ENCODE measurements at places on chromosomes 5 and 9.

GRCh38 chr5:43619911-43620310, 16.9 kb downstream of the NNT start:
- H3K36me3 ChIP-seq, result no peaks in the 10 kb centered on the region
- H3K4me1 ChIP-seq, result peaks cover 3% of the 10 kb centered on the region
- H3K27me3 ChIP-seq, result no peaks in the 10 kb centered on the region
- no peak overlapping the region for H3K4me3 ChIP-seq
- no peak overlapping the region for H3K27ac ChIP-seq

- H3K27me3 ChIP-seq, result no peaks in the 10 kb centered on the region
- H3K4me3 ChIP-seq, result no peak overlapping the region
- H3K36me3 ChIP-seq, result peaks cover 7% of the 10 kb centered on the region
- peaks cover 7% of the 10 kb centered on the region for H3K4me1 ChIP-seq
- H3K27ac ChIP-seq, result no peak overlapping the region
Observed at GRCh38 chr5:138469540-138470321, 4.5 kb downstream of the EGR1 start.

- H3K27ac ChIP-seq, result no peak overlapping the region
- H3K36me3 ChIP-seq, result no peaks in the 10 kb centered on the region
- no peak overlapping the region for H3K4me3 ChIP-seq
- H3K27me3 ChIP-seq, result no peaks in the 10 kb centered on the region
- peaks cover 11% of the 10 kb centered on the region for H3K4me1 ChIP-seq
- no peak for DNase-seq
Observed at GRCh38 chr5:154568589-154568988, 90.6 kb upstream of the HAND1 start.

DNA sequence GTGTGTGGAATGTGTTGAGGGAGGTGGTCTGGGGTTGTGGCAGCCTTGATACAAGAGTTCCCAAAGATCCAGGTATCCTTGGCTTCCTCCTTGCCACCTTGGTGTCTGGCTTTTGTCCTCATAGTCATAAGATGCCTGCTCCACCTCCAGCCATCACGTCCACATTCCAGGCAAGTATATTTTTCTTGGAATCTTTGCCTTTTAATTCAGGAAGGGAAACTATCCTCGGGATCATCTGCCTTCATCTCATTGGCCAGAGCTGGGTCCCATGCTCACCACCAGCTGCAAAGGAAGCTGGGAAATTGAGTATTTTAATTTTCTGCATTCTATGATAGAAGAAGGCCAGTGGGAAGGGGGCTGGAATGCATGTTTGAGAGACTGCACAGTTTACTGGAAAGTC, 186.7 kb downstream of the C9orf50 start:
- no peaks in the 10 kb centered on the region for H3K36me3 ChIP-seq
- no peak for DNase-seq
- H3K4me1 ChIP-seq, result peaks cover 15% of the 10 kb centered on the region
- H3K27ac ChIP-seq, result no peak overlapping the region

- H3K4me3 ChIP-seq, result no peak overlapping the region
- H3K36me3 ChIP-seq, result no peaks in the 10 kb centered on the region
- no peak for DNase-seq
- no peak overlapping the region for H3K27ac ChIP-seq
Observed at GRCh38 chr5:173472784-173473278, 143.6 kb downstream of the BOD1 start.

DNA sequence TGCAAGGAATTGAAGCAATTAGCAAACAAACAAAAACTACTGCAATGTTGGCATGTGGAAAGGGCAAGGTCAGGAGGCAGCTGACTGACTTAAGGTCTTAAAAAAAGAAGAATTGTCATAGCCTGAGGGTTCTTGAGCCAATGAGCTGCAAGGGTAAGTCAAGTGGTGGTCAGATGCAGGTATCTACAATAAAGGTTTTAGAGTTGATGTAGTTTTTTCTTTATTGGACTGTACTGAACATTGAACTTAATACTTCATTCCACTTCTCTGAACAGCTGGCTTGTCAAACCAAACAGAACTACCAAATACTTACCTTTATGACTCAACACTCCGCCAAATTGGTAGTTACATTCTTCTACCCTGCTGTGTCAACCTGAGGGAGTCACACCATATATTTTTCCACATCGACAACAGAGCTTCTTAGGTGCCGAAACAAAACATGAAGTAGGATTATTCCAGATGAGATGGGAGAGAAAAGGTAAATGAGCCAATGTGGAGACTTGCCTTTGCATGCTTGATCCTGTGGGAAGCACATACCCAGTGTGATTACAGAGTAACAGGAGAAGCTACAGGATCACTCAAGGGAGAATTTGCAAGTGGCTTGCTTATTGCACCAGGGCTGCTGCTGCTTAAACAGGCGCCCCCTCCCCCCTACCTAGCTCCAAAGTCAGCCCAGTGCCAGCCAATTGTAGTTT, 35.3 kb downstream of the EQTN start:
- H3K4me3 ChIP-seq, result no peak overlapping the region
- H3K36me3 ChIP-seq, result no peaks in the 10 kb centered on the region
- peak; percentile 89 for DNase-seq
- no peaks in the 10 kb centered on the region for H3K27me3 ChIP-seq
- H3K27ac ChIP-seq, result no peak overlapping the region
- no peaks in the 10 kb centered on the region for H3K4me1 ChIP-seq

- no peaks in the 10 kb centered on the region for H3K27me3 ChIP-seq
- no peak overlapping the region for H3K27ac ChIP-seq
- no peaks in the 10 kb centered on the region for H3K36me3 ChIP-seq
- no peak overlapping the region for H3K4me3 ChIP-seq
Observed at GRCh38 chr9:672851-673250, 168.6 kb upstream of the DMRT1 start.

GRCh38 chr9:128276574-128277270, 646 bp downstream of the SWI5 start:
- H3K36me3 ChIP-seq, result peaks cover 14% of the 10 kb centered on the region
- H3K27ac ChIP-seq, result peak overlapping the region; percentile 23
- no peak for DNase-seq
- H3K4me3 ChIP-seq, result peak overlapping the region; percentile 80
- H3K4me1 ChIP-seq, result peaks cover 14% of the 10 kb centered on the region
- H3K27me3 ChIP-seq, result no peaks in the 10 kb centered on the region

DNA sequence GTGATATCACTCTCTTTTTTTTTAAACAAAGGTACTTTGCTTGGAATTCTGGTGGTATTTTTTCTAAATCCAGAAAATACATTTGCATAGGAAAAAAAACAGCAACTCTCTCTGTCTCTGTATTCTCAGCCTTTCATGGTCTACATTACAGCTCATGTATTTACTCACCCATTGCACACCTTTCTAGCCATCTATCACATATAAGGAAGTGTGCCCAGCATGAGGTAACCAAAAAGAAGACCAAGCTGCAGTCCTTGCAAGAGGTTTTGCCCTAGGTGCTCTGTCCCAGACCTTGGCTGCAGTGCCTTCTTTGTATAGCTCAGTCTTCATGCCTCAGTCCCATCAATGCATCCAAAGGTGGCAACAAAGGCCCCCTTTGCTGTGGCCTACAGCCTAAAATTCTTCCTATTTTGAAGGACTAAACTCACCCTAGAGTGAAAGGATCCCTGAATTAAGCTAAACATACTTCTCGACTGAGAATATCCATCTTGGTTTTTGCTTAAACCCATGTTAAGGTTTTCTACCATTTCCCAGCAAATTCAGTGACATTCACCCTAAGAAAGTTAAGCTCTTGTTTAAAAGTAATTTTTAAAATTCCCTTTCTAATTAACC, 446.4 kb downstream of the KIF4B start:
- H3K4me3 ChIP-seq, result no peak overlapping the region
- no peak for DNase-seq
- H3K27ac ChIP-seq, result no peak overlapping the region
- no peaks in the 10 kb centered on the region for H3K4me1 ChIP-seq

DNA sequence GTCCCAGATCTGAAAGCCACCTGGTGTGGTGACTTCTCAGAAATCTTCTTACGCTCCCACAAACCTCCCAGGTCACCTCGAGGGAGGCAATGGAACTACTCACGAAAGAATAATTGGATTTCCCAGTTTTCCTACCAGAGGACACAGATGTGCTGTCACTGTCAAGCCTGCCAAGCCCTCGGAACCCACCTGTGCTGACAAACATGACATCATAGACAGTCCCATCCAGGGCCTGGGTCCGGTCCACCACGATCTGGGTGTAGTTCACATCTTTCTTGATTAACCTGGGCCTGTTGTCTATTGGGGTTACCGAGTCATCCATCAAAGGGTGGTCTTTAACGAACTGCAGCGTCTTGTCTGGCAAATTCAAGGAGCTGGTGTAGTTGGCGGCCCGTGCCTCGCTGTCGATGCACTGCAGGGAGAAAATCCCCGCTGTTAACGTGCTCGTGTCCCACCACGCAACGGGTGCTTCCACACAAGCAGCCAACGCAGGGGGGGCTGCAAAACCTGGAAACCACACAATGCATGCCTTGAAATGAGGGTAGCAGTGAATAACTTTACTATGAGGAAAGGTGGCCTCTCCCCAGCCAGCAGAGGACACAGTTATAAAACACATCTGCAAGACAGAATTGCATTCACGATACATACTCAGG, 69.0 kb downstream of the SECISBP2 start:
- H3K4me1 ChIP-seq, result no peaks in the 10 kb centered on the region
- no peak for DNase-seq
- no peaks in the 10 kb centered on the region for H3K36me3 ChIP-seq

GRCh38 chr5:107155707-107156106, 515.0 kb downstream of the EFNA5 start:
- DNase-seq, result no peak
- H3K4me3 ChIP-seq, result no peak overlapping the region
- no peaks in the 10 kb centered on the region for H3K36me3 ChIP-seq
- no peaks in the 10 kb centered on the region for H3K27me3 ChIP-seq

DNA sequence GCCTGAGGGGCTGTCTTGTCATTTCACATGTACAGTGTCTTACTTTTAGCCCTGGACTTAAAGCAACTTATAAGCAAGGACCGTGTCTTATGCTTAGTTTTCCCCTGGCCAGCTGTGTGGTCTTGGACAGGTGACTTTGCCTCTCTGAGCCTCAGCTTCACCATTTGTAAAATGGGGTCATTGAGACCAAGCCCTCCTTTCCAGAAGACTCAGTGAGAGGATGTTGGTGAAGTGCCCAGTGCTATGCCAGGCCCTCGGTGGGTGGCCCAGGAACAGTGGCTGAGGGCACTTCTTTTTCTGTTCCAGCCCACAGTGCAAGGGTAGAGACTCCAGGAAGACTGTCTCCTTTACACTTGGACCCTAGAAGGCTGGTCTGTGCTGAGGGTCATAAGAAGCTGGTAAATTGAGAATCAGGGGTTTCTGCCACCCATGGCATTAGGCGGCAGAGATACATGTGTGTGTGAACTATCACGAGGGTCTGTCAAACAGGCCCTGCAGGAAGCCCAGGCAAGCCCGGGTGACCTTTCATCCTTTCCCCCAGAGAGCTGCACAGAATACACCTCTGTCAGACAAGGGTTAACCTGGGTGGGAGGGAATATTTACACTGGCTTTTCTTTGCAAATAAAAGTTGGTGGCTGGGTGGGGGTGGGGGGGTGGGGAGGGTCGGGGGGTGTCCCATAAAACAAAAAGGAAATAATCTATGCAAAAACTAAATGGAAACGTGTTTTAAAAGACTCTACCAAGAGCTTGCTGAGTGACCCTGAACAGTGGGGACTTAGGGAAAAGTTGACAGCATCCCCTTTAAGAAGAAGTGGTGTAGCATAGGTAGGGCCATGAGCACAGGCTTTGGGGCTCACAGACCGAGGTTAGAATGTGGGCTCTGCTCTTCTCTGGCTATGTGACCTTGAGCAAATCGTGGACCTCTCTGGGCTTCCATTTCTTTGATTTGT, 20.4 kb upstream of the KIF12 start:
- no peak overlapping the region for H3K27ac ChIP-seq
- H3K36me3 ChIP-seq, result no peaks in the 10 kb centered on the region
- H3K4me3 ChIP-seq, result no peak overlapping the region
- peaks cover 5% of the 10 kb centered on the region for H3K4me1 ChIP-seq
- H3K27me3 ChIP-seq, result no peaks in the 10 kb centered on the region

DNA sequence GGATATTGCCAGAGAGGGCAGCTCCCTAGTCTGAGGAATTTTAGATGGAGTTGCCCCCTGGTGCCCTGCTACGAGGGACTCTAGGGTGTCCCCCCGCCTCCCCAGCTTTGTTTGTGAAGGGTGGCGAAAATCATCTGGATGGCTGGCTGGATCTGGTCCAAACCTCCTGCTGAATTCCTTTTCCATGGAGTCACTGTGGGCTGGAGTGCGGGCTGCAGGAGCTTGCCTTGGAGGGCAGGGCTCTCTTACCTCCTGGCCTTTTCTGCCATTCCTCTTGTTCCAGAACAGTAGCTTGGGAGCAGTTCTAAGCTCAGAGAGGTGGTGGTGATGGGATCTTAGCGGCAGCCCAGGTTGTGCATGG, 2.1 kb downstream of the SYNPO start:
- H3K4me1 ChIP-seq, result peaks cover 58% of the 10 kb centered on the region
- no peaks in the 10 kb centered on the region for H3K27me3 ChIP-seq
- DNase-seq, result peak; percentile 87
- no peak overlapping the region for H3K4me3 ChIP-seq
- H3K27ac ChIP-seq, result peak overlapping the region; percentile 92

DNA sequence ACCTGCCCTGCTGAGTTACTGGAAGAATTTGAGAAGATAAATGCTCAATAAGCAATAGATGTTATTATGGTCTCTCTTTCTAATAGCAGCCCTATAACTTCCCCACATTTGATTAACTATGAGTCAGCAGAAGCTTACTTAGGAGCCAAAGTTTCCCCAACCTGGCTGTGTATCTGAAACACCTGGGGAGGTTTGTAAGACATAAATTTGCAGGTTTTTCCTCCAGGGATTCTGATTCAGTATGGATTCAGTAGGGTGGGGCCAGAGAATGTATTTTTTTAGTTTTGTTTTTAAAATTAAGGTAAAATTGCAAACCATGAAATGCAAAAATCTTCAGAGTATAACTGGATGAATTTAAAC, 44.9 kb upstream of the GNPDA1 start:
- no peak for DNase-seq
- no peak overlapping the region for H3K4me3 ChIP-seq
- H3K4me1 ChIP-seq, result peaks cover 2% of the 10 kb centered on the region
- H3K27me3 ChIP-seq, result no peaks in the 10 kb centered on the region

GRCh38 chr5:98334946-98335345, 438.5 kb upstream of the RGMB start:
- H3K4me3 ChIP-seq, result no peak overlapping the region
- DNase-seq, result no peak
- no peak overlapping the region for H3K27ac ChIP-seq
- no peaks in the 10 kb centered on the region for H3K36me3 ChIP-seq
- no peaks in the 10 kb centered on the region for H3K4me1 ChIP-seq

- H3K27ac ChIP-seq, result no peak overlapping the region
- H3K4me3 ChIP-seq, result no peak overlapping the region
- DNase-seq, result no peak
- no peaks in the 10 kb centered on the region for H3K27me3 ChIP-seq
Observed at GRCh38 chr5:75185763-75186162, 50.9 kb downstream of the ANKRD31 start.

GRCh38 chr9:137305060-137305797, 3.2 kb upstream of the NRARP start:
- peaks cover 5% of the 10 kb centered on the region for H3K27me3 ChIP-seq
- no peaks in the 10 kb centered on the region for H3K36me3 ChIP-seq
- H3K4me3 ChIP-seq, result no peak overlapping the region
- peaks cover 9% of the 10 kb centered on the region for H3K4me1 ChIP-seq
- no peak overlapping the region for H3K27ac ChIP-seq

Data from trophoblast cell (in vitro differentiated cells and primary cell).